ENCODE measurements at places on chromosomes 11 and 22.

DNA sequence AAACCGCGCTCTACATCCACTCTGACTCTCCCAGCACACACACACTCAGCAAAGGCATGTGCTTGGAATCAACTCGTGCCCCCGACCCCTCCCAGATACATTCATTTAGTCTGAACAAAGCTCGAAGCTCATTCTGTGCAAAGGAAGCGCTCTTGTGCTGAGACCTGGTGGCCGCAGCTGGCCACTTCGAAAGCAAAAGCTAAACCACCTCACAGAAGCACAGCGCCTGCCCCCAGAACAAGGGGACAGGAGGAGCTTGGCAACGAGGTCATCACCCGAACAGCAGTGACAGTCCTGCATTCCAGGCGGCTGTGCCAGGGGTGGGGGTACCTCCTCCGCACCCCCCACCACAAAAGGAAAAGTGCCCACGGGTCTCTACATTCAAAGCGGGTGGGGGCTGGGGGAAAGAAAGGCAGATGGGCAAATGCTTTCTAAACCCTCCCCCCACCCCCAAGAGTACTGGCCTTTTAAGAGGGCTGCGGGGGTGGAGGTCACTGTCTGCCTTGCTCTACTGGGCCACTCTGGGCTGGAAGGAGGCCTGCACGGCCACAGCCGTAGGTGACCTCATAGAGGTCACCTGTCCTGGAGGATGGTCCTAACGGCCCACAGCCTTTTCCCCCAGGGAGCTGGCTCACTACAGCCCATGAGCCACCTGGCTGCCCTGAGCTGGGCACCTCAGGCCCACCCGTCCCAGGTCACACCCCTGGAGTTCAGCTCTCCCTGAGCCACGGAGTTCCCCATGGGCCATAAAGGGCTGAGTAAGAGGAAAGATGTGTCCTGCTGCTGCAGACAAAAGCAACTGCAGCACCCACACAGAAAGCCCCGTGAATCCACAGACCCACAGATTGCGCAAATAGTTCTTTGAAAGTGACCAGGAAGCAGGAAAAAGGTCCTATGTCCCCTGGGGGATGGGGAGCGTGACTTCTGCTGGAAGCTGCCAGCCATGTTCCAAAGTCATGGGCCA lies 21.3 kb downstream of the CBX7 start:
- no peak for DNase-seq

DNA sequence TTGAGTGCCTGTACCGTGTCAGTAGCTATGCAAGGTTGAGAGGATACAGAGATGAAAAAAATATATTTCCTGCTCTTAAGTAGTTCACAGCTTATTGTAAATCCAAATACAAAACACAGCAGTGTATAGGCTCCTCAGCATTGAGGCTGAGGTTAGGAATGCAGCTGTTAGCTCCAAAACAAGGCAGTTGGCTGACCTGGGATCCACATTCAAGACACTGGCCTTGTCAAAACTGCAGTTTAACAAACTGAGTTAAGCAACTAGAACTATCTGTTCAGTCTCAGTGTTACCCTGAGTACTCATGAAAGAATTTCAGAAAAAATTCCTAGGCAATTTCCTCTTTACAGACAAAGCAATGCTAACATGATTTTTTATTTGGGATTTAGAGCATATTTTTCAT lies 42.8 kb downstream of the REXO2 start:
- DNase-seq = no peak

GRCh38 chr22:39299829-39300178 lies 19.6 kb downstream of the RPL3 start:
- no peak for DNase-seq

DNA sequence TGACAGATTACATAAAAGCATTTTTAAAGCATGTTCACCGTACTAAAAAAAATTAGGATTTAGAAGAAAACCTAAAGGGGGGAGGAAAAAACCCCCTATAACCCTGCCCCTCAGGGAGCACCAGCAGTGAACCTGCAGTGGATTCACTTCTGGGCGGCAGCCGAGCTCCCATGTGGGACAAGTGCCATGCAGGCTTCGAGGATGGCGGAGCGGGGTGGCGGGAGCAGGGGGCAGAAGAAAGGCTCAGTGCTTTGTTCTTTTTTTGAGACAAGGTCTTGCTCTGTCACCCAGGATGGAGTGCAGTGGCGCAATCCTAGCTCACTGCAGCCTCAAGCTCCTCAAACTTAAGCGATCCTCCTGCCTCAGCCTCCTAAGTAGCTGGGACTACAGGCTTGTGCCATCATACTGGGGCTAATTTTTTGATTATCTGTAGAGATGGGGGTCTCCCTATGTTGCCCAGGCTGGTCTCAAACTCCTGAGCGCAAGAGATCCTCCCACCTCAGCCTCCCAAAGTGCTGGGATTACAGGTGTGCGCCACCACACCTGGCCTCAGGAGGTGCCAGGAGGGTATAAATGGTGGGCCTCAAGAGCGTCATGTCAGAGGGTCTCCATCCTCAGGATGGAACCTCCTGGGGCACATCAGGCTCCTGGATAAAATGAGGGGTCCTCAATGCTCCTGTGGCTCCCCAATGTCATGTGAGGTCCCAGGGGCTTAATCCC lies 34.0 kb downstream of the PPM1F start:
- no peak for DNase-seq

GRCh38 chr11:89220684-89221339 lies 43.1 kb downstream of the TYR start:
- no peak for DNase-seq

GRCh38 chr22:38649841-38650522 lies 6.2 kb downstream of the FAM227A start:
- DNase-seq = no peak

DNA sequence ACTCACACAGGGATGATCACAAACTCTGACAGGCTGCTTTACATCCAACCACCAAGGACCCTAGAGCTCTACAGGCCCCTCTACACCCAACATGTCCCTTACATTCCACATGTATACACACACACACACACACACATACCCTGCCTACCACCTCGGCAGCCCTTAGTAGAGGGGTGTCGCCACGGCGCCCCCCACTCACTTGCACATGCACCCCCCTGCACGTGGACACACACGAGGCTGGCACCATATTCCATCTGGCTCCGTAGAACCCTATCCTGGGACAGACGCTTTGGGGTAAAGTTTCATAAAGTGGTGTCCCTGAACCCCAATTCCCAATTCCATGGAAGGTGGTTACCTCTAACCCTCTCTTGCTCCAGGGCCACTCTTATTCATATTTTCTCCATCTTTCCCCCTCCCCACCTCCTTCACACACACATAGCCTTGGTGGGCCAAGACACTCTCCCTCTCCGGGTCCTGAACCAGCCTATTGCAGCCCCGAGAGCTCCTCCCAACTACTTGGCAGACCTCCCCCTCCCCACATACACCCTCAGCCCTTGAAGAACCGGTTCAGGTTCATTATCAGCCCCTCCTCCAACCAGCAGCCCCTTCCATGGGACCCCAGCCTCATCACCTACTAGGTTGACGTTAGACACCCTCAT lies 809 bp downstream of the PDE2A start:
- DNase-seq = no peak

- DNase-seq = peak; percentile 34
These were observed 33.4 kb downstream of the FDX1 start for GRCh38 chr11:110463153-110463552.

- no peak for DNase-seq
These were observed 59.0 kb upstream of the TBCEL start for GRCh38 chr11:120964857-120965256.

DNA sequence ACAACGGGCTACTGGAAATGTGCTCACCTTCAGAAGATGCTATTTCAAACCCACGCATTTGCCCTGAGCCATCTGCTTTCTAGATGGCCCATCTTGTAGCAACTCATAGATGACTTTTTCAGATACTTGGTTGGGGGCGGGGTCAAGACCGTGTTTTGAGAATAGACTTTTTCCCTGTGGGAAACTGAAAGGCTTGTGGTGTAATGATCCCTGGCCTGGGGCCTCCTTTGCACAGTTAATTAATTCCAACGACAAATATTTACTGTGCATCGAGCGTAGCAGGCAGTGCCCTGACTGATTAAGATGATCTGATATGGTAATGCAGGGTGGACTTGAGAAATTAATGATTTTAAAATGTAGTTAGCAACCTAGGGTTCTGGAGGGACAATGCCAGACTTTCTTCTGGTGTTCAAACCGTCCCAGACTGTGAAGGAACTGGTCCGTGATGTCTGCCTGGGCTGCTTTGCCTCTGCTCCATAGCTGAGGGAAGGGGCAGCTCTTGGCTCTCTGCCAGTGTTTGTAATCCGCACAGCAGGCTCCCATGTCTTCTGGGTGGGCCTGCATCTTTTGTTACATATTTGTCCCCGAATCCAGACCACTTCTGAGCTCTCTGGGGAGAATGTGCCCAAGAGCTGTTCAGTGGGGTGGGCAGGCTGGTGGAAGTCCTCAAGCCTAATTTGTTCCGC lies 84.8 kb downstream of the ADAMTS15 start:
- DNase-seq = no peak

DNA sequence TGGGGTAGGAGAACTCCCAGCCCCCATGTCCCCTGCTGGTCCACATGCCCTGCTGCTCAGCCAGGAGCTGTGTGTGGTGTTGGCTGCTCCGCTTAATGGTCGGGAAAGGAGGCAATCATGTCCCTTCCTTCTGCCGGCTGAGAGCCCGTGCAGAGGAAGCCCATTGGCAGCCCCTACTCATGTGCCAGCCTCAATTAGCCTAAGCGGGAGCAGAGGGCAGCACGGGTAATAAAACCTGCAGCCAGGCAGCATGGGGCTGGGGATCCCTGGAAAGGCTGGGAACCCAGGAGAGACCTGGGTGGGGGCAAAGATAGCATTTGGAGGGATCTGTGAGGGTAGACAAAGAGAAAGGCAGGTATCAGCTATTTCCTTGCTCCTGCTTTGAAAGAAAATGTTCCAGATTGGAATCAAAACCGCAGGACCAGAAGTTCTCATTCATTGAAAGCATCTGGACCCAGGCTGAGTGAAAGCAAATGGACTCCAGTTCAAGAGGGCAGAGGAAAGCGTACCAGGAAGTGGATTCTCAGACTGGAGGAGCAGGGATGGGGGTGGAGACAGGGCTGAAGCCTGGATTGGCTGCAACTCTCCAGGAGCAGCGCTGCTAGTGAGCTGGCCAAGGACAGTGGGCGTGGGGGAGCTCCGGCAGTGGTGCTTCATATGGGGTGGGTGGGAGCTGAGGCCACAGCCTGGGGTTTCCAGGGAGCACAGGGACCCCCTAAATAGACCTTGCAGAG lies 103.4 kb upstream of the NECTIN1 start:
- no peak for DNase-seq
